Renal cortical epithelial cell (primary cell): ENCODE measurements at places on chromosomes 1 and 21. TPM values are rescaled to one million over a fixed set of nuclear protein-coding genes. Genes with fewer than 3 reads are reported as not detected.

- DNase-seq, result no peak
These were observed 1.7 kb downstream of the TFAP2E start for GRCh38 chr1:35574655-35575415.

DNA sequence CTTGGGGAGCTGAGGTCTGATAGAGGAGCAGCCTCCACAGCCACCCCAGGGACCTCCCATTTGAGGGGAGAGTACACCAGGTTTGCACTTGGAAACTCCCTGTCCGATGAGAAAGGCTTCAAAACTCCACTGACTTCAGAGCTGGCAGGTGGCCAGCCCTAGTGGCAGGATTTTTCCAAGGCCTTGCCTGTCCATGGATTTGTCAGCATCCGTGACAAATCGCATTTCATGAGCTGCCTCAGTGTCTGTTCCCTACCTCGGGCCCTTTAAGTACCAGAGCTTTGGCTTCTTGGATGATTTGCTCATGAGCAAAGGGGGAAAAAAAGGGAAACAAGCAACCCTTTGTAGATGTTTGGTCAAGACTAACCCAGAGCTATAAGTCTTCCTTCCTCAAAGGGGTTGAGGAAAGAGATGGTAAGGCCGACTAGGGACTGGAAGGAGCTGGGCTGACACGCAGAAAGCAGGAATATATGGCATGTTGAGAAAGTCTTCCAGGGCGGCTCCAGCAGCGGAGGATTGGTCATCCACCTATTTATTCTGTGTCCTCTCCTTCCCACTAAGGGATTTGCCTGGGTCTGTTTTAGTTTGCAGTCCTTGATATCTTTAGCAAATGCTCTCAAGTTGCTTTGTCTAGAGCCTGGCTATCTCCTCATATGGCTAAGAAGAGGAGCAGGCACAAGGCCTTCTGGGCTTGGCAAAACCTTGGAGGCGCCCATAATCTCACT lies 2.7 kb upstream of the HSPG2 start:
- peak; percentile 95 for DNase-seq

AGL gene
- total RNA-seq, result 15.6 and 21.1 TPM in 2 replicates

TMIGD3 gene
- total RNA-seq, result not detected in 2 replicates
